ENCODE measurements at places on chromosomes 2 and 18. TPM values are rescaled to one million over a fixed set of nuclear protein-coding genes. Genes with fewer than 3 reads are reported as not detected.

Gene SULT1C4
- 3.4 TPM for total RNA-seq

Gene NEU2
- not detected for total RNA-seq

Gene ANKRD30BL
- 0.36 TPM for total RNA-seq

Gene ESPNL
- total RNA-seq: 2.4 TPM

Gene CROCC2
- total RNA-seq: 0.23 TPM

Measured in ureter (tissue), 1 donor.